ENCODE measurements at places on chromosomes 4 and X. TPM values are rescaled to one million over a fixed set of nuclear protein-coding genes. Genes with fewer than 3 reads are reported as not detected.
A peak's percentile ranks its signal among the peaks of the same experiment; 100 is the strongest.

The SPATA4 gene
- 0.32 TPM for total RNA-seq

- DNase-seq, result peak; percentile 52
Observed at GRCh38 chrX:17788439-17788838, 51.1 kb downstream of the SCML1 start.

DNA sequence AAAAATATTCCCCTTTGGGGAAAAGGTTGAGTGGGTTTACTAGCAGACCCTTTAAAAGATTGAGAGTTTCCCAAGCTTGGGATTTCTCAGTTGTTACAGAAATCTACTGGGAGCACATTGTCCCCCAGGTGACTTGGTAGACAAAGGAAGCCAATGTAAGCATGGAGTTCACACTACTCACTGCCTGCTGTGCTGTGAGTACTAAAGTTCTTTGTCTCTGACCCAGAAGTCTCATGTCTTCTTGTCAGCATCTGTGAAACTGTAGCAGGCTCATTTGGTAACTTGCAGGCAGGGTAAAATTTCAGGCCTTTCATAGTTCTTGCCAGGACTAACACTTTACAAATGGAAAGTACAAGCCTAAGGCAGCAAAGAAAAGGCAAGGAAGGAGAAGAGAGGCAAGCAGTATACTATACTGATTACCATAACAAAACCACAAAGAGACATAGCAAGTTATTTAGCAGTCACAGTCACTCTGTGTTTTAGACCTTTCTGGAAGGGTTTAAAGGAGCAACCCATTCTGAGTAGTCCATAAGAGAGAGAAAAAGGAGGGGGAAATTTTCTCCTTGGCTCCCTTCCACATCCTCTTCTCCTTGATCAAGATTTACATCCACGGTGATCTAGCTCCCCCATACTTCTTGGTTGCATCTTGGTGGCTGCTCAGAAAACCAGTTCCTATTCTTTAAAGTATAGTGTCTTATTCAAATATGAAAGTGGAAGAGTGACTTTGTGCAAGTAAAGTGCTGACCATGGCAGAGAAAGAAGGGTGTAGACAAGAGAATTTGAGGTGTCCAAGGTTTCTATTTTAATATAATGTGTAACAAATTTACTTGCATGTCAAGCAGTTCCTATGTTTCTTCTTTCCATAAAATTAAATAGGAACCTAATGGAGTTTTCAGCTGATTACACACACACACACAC lies 160.0 kb upstream of the PDE5A start:
- no peak for DNase-seq

The BANK1 gene
- total RNA-seq, result 0.24 TPM

GRCh38 chr4:88821522-88821921 lies 123.9 kb upstream of the NAP1L5 start:
- DNase-seq, result no peak

- DNase-seq, result peak; percentile 31
Observed at GRCh38 chr4:101217353-101218031, 129.8 kb downstream of the PPP3CA start.

- no peak for DNase-seq
Observed at GRCh38 chr4:95362906-95363558, 185.7 kb downstream of the UNC5C start.

The FNIP2 gene
- total RNA-seq, result 46.2 TPM

DNA sequence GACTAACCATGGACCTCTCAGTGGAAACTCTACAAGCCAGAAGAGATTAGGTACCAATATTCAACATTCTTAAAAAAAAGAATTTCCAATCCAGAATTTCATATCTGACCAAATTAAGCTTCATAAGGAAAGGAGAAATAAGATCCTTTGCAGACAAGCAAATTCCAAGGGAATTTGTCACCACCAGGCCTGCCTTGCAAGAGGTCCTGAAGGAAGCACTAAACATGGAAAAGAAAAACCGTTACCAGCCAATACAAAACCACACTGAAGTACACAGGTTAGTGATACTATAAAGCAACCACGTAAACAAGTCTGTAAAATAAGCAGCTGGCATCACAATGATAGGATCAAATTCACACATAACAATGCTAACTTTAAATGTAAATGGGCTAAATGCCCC lies 156.6 kb downstream of the FAM13A start:
- no peak for DNase-seq

DNA sequence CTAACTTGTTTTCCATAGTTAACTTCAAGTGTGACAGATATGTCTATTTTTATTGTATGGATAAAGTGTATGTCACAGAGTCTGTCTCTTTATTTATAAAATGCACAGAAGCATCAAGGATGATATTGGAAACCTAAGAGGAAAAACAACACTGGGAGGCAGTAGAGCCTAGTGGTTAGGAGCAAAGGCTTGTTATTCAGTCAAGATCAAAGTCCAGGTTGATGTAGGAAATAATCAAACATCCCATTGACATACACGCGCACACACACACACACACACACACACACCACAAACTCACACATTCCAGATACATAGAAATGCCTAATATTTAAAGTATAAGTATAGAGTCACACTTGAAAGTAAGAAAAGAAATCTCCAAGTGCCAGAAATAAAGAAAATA lies 206.8 kb downstream of the CHRDL1 start:
- DNase-seq, result no peak

- no peak for DNase-seq
Observed at GRCh38 chr4:18816228-18816895, 794.8 kb upstream of the LCORL start.

- DNase-seq, result no peak
Observed at GRCh38 chrX:65926095-65927019, 113.5 kb downstream of the VSIG4 start.

- DNase-seq, result peak; percentile 34
Observed at GRCh38 chrX:11386001-11386523, 92.8 kb downstream of the AMELX start.

The PABPC1L2A gene
- not detected for total RNA-seq

- DNase-seq, result no peak
Observed at GRCh38 chr4:4735870-4736269, 123.6 kb upstream of the MSX1 start.

The THAP9 gene
- 5.6 TPM for total RNA-seq

DNA sequence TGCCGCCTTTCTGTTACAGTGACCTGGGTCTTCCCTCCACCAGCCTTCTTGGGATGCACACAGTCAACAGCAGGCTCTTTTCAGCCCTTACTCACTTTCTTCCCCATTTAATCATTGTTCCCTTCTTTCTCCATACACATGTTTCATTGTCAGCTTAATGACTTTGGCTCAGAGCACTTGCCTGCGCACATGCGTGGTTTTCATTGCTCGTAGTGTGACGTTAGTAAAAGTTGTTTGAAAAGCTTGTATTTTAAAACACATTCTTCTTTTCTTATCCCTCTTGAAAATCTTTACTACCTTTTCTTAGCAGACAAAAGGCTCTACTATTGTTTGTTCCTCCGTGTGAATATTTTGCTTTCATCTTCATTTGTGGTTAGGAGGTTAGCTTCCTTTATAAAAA lies 19.7 kb upstream of the SCOC start:
- no peak for DNase-seq

The OPRPN gene
- not detected for total RNA-seq

The CCSER1 gene
- total RNA-seq, result 13.8 TPM

DNA sequence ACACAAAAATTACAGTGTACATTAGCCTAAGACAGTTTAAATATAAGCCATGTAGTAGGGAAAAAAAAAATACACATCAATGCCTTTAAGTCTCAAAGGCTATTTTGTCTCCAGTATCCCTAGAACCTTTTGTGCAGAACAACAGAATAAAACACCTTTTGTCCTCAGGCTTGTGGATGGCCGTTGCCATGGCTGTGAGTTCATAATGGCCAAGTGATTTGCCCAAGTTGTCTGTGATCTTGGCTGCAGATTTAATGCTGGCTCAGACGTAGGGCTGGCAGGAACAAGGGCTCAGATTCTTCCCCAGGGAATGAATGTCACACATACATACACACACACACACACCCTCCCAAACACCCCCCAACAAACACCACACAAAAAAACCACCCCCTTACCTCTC lies 25.3 kb downstream of the GPM6B start:
- DNase-seq, result no peak

- no peak for DNase-seq
Observed at GRCh38 chr4:122857160-122857559, 30.5 kb downstream of the FGF2 start.

The RAP2C gene
- 18.0 TPM for total RNA-seq

- no peak for DNase-seq
Observed at GRCh38 chr4:8090744-8091301, 67.8 kb downstream of the ABLIM2 start.

The ATP8A1 gene
- 19.3 TPM for total RNA-seq

- no peak for DNase-seq
Observed at GRCh38 chr4:76589402-76589801, 154.4 kb downstream of the SHROOM3 start.

DNA sequence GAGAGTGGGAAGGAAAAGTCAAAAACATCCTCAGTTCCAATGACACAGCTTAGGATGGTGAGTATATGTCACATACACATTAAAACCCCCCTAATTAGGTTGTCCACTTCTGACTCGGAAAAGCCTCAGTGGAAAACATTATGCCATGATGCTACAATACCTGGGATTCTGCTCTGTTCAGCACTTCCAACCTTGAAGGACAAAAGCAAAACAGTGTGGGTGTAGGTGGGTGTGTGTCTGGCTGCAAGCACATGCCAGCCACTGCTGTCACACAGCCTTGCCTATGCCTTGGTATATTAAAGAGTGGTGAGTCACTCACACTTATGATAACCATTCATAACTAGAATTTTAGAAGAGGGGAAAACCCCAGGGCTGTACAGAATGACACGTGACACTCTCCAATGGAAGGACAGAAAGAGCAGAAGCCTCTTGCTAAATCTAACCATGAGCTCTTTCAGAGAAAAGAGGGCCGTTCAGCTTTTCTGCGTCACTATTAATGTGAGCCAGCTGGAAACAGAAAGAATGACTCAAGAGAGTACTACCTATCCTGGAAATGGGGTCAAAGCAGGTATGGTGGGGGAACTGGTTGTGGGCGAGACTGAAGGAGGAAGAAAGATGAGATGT lies 159.6 kb downstream of the TET2 start:
- DNase-seq, result no peak

The DOCK11 gene
- 4.2 TPM for total RNA-seq

DNA sequence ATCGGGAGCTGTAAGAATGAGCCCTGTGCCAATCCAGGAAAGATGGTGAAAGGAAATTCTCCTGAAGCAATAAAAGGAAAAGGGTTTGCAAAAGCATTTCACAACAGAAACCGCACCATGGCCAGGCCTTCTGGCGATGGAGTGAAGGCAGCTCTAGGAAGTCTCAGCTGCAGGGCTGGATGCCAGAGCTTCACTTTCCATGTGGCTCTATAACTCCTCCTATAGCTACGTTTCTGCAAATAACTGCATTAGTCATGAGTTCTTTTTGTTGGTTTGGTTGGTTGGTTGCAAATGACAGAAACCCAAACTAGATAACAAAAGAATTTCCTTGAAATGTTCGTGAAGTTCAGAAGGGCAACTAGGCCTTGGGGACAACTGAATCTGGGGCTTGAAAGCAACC lies 84.6 kb downstream of the RELL1 start:
- DNase-seq, result peak; percentile 48

- no peak for DNase-seq
Observed at GRCh38 chr4:119510395-119511149, 118.0 kb downstream of the PDE5A start.

DNA sequence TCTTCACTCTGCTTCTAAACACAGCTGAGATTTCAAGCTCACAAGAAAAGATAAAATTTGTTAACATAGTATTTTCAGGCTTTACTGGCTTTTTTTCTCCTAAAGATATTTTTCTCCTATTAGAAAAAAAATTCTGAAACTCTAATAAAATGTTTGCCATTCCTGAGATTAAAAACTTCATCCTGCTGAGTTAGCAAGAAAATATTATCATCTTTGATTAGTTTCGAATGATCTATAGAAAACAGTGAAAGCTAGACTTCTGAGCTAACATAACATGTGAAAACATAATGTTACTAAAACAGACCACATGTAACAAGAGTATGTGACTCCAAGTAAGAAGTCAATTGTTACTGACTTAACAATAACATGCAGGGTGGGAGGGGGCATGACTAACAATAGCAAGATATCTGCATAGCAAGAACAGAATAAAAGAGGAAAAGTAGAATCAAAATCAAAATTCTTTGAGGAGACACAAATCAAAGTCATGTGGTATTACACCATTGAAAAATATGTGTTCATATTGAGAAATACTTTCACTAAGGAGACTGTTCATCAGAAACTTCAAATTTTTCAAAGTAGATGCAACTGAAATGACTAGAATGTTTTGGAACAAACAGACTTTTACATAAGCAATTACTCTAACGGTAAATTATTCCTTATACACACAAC lies 14.5 kb downstream of the TBCK start:
- no peak for DNase-seq

The STOX2 gene
- 8.5 TPM for total RNA-seq
